ENCODE measurements at places on chromosomes 12 and 14. TPM values are rescaled to one million over a fixed set of nuclear protein-coding genes. Genes with fewer than 3 reads are reported as not detected.
A peak's percentile ranks its signal among the peaks of the same experiment; 100 is the strongest.

DNA sequence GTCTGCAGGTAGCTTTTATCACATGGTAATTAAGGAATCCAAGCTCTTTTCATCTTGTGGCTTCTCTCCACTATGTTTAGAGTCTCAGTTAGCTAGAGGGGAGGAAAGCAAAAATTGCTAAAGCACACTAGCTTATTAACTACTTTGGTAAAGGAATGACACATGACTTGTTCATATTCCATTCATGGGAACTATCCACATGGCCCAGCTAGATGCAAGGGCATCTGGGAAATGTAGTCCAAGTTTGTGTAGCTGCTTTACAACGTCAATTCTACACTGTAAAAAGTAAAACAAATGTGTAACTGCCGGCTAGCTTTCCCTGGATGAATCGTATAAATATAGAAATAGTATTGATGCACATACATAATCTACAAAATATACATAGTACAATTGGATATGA is 244.5 kb upstream of the LRFN5 start:
- no peak for DNase-seq

DNA sequence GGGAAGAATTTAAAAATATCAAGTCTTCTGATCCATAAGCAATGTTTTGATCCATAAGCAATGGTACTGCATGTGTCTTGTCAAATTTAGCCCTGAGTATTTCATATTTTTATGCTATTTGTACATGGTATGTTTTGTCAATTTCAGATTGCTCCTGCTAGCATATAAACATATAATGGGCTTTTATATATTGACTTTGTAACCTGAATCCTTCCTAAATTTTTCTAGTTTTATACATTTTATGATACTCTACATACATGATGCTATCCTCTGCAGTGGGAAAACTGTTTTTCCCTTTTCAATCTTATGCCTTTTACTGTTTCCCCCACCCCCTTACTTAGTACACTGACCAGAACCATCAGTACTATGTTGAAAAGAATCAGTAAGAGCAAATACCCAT is 75.1 kb downstream of the R3HDM2 start:
- no peak for DNase-seq

MLXIP gene
- total RNA-seq, result 30.7 TPM

DNA sequence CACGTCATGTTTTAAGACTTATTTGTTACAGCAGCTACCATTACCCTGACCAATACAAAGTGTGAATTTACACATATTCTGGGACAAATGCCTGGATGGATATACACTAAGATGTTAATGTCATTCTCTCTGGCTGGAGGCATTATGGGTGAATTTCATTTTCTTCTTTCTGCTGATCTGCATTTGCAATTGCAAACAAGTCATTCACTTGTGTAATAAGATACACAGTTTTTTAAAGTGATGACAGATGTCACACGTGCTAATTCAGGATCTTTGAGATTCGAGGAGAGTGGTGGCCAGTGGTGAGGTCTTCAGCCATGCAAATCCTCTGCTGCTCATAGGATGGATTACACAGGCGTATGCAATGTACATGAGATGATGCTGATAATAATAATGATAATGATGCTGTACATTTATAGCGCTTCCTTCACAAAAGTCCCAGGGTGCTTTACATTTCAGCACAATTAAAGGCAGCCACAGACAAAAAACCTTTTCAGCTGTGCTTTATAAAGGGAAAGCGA is 155.9 kb upstream of the NOS1 start:
- no peak for DNase-seq

GRCh38 chr12:7351177-7351576 is 47.3 kb downstream of the ACSM4 start:
- DNase-seq, result no peak

DNA sequence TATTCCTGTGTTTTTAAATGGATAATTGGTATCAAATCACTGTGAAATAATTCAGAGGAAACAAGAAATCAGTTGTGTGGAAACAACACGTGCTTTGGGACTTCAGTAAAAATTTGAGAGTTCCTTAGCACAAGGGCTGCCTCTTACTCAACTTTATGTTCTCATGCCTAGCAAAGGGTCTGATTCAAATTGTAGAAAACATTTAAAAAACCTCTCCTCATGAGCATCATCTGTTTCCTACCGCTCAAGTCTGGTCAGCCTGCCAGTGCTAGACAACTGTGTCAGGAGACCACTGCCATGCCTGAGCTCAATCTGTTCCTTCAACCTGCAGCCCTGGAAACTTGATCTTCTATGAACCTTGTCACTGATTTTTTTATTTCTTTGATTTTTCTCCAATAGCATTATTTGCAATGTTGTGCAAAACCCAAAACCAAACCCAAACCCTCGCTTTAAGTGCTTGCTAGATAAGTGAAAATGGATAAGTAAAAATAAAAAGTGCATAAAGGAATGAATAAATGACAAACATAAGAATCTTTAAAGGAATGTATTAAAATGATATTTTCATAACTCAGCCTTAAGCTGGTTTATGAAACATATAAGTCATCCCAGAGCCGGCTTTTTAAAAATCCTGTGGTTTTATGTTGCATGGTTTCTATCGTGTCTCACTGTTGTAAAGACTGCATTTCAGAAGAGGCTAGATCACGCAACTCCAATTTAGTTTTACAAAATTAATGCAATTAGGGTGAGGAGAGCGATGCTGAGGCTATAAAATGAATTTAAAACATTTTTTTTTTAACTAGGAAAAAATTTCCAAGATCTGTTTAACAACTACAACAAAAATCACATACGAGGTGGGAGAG is 361.2 kb upstream of the PDE3A start:
- no peak for DNase-seq

DNA sequence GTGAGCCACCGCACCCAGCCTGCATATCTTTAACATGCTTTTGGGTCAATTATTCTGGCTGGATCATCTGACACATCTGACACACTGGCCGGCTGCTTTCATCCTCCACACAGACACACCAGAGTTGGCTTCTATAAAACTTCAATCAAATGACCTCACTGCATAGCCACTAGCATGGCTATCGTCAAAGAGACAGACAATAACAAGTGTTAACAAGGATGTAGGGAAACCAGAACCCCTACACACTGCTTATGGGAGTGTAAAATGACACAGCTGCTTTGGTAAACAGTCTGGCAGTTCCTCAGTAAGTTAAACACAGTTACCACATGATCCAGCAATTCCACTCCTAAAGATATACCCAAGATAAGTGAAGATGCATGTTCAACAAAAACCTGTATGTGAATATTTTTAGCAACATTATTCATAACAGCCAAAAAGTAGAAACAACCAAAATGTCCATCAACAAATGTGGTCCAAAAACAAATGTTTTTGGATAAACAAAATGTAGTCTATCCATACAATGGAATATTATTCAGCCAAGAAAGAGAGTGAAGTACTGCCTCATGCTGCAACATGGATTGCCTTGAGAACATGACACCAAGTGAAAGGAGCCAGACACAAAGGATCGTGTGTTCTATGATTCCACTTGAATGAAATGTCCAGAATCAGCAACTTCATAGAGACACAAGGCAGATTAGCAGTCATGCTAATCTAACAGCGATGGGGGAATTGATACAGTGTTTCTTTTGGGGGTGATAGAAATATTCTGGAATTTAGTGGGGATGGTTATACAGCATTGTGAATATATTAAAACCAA is 10.1 kb downstream of the KDM2B start:
- no peak for DNase-seq

PRKCH gene
- 147 TPM for total RNA-seq

DNA sequence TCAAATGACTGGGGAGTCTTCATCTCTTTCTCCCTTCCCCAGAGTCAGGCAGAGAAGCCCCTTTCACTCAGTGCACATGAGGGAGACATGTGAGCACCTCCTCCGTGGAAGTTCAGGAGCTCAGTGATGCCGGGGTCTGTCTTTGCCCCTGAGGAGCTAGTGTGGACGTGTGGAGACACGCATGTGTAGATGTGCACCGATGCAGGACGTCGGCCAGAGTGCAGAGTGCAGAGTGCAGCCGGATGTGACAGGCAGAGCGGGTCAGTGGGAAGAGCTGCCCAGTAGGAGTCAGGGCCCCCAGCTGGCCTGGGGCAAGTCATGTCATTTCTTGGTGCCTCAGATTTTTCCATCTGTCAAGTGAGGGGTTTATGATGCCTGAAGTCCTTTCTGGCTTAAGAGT is 20.7 kb downstream of the TSPAN9 start:
- DNase-seq, result no peak

GRCh38 chr12:92717202-92717601 is 14.4 kb downstream of the PLEKHG7 start:
- peak; percentile 45 for DNase-seq

DNA sequence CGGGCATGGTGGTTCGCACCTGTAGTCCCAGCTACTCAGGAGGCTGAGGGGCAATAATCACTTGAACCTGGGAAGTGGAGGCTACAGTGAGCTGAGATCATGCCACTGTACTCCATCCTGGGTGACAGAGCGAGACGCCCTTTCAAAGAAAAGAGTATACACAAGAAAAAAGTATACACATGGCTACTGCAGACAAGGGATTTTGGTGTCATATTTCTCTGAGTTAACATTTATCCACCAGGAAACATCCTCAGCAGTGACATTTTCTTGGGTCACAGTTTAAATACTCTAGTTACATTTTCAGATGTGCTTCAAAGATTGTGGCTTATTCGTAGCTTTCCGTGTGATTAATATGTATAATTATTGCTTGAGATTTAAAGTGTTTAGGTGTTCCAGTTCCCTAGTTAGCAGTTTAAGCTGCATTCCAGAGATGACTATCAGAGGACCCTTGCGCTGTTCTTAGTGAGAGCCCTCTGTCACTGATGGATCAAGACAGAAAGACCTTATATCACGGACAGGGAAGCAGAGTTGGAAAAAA is 4.7 kb upstream of the PPP2R5E start:
- DNase-seq, result no peak

RTL1 gene
- not detected for total RNA-seq

DNA sequence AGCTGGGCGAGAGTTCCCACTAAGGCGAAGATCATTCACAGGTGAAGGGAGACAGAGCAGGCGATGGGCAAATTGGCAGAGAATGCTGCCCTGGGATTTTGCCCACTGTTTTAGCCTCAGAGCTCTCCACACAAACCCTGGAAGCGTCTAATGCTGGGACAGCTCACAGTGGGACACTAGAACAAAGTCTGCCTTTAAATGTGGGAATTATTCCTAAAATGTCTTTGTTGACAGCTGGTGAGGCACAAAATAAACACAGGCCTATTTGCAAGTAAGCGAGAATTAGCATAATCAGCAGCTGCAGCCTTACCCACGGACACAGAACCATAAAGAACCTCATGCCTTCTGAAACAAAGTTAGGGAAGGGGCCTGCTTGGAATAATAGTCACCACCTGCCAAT is 824.5 kb downstream of the AACS start:
- DNase-seq, result no peak

DNA sequence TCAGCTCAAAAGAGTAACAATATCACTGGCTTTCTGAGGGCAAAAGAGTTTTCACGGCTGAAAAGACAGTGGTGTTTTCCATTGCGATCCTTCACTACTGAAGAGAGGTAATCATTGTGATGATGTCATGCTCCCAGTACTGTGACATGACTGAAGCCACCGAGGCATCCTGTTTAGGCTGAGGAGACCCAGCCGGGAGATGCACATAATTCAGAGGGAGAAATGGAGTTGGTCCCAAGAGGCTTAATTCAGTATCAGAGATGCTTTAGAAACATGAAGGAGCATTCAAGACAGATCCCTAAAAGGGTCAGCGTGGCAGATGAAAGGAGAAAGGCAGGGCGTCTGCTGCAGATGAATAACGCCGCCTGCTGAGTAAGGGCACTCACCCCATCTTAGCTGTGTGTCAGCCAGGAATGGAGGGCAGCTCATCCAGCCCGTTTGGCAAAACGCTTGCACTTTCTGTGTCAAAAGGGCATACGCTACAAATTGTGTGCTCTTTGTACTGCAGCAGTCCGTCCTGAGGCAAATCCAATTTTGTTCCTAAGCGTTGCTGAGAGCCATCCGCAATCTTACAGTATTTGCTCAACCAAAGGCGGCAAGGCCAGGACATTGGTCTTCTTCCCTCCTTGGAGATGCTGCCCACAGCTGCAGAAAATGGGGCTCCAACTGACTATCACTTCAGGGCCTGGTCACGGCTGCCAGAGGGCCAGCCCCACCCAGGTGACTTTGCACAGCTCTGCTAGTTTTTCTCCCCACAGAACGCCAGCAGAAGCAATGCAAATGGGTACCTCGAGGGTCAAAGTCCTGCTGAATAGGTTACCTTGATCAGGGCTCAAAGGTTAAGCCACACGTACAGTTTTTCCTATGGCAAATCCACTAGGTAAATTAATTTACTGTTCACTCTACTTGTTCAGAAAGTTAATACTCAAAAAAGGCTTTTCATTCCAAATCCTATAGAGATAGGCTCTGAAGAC is 23.5 kb downstream of the CCDC92 start:
- DNase-seq, result no peak

IRAK4 gene
- total RNA-seq, result 12.3 TPM

SLC25A47 gene
- total RNA-seq, result 0.05 TPM

DNA sequence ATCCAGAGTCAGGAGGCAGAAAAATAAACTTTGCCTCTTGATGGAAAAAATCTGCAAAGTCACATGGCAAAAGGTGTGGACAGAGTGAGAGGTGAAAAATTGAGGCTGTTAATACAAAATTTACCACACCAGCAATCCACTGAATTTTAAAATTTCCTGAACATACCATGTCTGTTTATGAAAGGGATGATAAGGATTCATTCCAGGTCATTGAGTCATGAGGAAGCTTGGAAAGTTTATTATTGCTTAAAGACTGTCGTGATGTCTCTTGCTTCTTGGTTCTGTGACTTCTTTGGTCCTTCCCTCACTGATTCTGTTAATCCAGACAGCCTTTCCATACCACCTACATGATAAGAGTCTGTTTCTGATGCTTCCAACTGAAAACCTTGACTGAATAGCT is 73.2 kb downstream of the TTC6 start:
- DNase-seq, result no peak

NKX2-1 gene
- not detected for total RNA-seq

- DNase-seq, result no peak
Measured at GRCh38 chr14:100282766-100283419, 23.4 kb downstream of the SLC25A29 start.

NXPH4 gene
- 2.5 TPM for total RNA-seq

DNA sequence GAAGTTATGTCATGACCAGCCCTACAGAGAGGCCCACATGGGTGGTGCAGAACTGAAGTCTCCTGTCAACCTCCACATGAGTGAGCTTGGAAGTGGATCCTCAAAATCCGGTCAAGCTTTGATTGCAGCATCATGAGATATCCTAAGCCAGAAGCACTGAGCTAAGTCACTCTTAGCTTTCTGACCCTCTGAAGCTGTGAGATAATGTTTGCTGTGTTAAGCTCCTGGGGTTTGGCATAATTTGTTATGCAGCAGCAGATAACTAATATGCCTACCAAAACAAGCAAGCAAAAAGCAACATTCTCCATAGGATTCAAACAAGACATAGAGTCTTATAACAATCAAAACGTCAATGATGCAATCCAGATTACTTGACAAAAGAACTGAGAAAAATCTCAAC is 87.6 kb upstream of the GRIN2B start:
- DNase-seq, result no peak

GRCh38 chr14:20934148-20934762 is 21.0 kb upstream of the RNASE2 start:
- DNase-seq, result no peak

PRR4 gene
- 5.0 TPM for total RNA-seq

MGP gene
- 9.1 TPM for total RNA-seq

- DNase-seq, result no peak
Measured at GRCh38 chr12:71160585-71160984, 2.8 kb upstream of the TSPAN8 start.

All from glomerular endothelial cell (primary cell).